GM23248 (cell line): ENCODE measurements at places on chromosomes 1 and 21. TPM values are rescaled to one million over a fixed set of nuclear protein-coding genes. Genes with fewer than 3 reads are reported as not detected.
A peak's percentile ranks its signal among the peaks of the same experiment; 100 is the strongest.

DNA sequence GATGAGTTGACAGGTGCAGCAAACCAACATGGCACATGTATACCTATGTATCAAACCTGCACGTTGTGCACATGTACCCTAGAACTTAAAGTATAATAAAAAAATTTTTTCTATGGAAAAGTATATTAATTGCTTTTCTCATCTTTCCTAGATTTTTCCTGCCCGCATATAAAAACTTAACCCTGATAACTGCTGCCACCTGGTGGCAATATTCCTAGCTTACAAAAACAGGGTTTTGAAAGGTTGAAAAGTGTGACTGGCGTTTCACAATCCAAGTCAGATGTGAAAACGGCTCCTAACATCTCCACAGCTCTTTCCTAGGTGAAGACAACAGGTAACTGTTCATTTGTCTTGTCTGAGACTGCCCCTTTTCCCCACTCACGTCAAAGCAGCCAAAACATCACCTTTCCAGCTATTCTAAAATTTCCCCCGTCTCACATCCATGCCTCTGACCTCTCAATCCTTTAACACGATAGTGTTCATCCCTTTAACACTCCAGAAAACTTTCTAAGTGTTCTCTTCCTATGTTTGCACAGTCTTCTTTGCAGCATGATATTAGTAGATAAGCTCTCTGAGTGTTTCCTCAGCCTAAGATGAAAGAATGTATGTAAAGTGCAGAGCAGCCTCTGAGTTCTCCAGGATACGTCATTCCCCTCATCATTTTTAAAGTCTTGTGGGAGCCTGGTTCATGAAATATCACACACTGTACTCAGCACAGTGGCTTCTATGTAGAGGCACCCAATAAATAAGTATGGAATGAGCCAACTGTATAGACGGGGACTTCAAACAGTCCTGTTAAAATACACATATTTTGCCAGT lies 27.5 kb downstream of the OVGP1 start:
- DNase-seq, result peak; percentile 68
- H3K4me1 ChIP-seq, result no peaks in the 10 kb centered on the region
- H3K36me3 ChIP-seq, result no peaks in the 10 kb centered on the region
- no peak overlapping the region for H3K27ac ChIP-seq
- H3K27me3 ChIP-seq, result peaks cover 41% of the 10 kb centered on the region
- H3K4me3 ChIP-seq, result no peak overlapping the region

- peak; percentile 80 for DNase-seq
- no peaks in the 10 kb centered on the region for H3K36me3 ChIP-seq
- H3K27ac ChIP-seq, result peak overlapping the region; percentile 91
Measured at GRCh38 chr1:119159111-119159510, 18.7 kb upstream of the WARS2 start.

DNA sequence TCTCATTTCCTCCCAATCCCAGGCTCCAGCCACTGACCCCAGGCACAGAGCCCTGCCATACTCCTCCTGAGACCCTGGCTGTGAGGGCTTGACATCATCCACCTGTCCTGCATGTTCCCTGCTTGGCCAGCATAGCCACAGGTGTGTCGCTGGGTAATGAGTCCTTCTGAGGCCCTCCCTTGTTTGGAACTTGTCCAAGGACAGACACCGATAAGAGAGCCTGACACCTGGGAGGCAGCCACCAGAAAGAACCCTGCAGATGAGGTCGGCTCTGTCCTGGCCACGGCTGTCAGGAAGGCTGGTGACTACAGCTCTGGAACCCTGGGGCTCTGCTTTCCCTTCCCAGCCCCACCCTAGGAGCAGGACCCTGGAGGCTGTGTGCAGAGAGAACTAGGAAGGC lies 34.6 kb downstream of the TMEM63A start:
- no peak overlapping the region for H3K27ac ChIP-seq
- H3K4me1 ChIP-seq, result no peaks in the 10 kb centered on the region
- no peaks in the 10 kb centered on the region for H3K27me3 ChIP-seq
- no peak for DNase-seq
- H3K4me3 ChIP-seq, result no peak overlapping the region

- no peak overlapping the region for H3K4me3 ChIP-seq
- no peak for DNase-seq
- H3K27me3 ChIP-seq, result no peaks in the 10 kb centered on the region
- no peak overlapping the region for H3K27ac ChIP-seq
- no peaks in the 10 kb centered on the region for H3K36me3 ChIP-seq
Measured at GRCh38 chr1:86502721-86503405, 34.1 kb downstream of the CLCA1 start.

NGF gene
- 52.9 and 55.0 TPM in 2 replicates for polyA plus RNA-seq

DNA sequence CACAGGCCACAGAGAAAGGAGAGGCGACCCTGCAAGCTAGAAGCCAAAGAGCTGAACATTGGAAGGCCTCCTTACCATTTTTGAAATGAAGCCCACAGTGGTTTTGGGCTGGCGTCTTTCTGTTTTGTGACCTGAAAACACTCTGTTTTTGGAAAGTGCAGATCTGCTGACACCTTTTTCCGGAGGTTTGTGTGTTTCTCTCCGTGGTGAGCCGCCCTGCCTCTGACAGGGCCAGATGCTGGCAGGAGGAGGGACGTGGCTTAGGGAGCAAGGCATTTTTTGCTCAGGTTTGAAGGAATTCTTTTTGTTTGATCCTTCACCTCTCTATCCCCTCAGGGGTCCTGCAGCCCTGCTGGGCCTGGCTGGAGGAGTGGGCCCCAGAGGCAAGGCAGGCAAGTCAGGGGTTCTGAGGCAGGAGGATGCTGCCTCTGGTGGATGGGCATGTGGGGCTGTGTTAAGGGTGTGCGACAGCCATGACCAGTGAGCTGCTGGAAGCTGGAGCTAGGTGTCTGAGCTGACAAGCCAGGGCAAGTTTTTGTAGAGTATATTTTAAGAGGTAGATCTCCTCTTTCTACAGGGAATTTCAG lies 133.8 kb downstream of the CAMTA1 start:
- H3K4me1 ChIP-seq, result no peaks in the 10 kb centered on the region; the same call in 1 of the 2 replicates

- DNase-seq, result no peak
- no peaks in the 10 kb centered on the region for H3K4me1 ChIP-seq
- no peaks in the 10 kb centered on the region for H3K36me3 ChIP-seq
- no peaks in the 10 kb centered on the region for H3K27me3 ChIP-seq
- no peak overlapping the region for H3K4me3 ChIP-seq
- no peak overlapping the region for H3K27ac ChIP-seq
Measured at GRCh38 chr21:27033471-27033870, 66.6 kb upstream of the ADAMTS5 start.

DNA sequence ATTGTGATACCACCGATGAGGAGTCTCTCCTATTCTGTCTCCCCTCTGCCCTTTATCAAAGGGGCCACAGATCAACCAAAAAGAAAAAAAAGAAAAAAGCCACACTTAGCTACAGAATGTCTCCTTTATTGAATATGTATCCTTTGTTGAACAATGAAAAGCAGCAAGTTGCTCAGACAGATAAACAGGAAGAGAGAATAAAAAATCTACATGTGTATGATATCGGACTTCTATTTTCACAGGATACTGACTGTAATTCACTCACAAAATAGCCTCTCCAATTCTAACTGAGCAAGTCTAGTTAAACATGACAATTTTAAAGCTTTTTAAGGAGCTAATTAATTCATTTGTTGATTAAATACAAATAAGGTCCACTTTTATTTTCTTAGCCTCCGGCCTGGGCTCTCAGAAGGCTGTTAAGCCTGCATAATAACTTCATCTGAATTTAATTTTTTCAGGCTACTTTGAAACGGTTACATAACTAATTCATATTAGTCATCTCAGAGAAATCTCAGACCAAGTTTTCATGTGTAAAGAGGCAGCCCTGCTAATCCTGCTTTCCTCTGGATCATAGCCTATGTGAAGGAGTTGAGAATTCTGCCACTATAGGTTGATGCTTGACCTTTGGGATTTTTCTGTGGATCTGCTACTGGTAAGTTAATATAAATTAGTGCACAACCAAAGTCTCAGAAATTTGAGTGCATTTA lies 304.1 kb upstream of the NR5A2 start:
- H3K27ac ChIP-seq, result no peak overlapping the region
- no peaks in the 10 kb centered on the region for H3K27me3 ChIP-seq
- H3K4me1 ChIP-seq, result peaks cover 9% of the 10 kb centered on the region; the same call in 1 of the 2 replicates
- H3K4me3 ChIP-seq, result no peak overlapping the region
- peak; percentile 66 for DNase-seq

WNT2B gene
- polyA plus RNA-seq, result 0.43 and 0.61 TPM in 2 replicates

DNA sequence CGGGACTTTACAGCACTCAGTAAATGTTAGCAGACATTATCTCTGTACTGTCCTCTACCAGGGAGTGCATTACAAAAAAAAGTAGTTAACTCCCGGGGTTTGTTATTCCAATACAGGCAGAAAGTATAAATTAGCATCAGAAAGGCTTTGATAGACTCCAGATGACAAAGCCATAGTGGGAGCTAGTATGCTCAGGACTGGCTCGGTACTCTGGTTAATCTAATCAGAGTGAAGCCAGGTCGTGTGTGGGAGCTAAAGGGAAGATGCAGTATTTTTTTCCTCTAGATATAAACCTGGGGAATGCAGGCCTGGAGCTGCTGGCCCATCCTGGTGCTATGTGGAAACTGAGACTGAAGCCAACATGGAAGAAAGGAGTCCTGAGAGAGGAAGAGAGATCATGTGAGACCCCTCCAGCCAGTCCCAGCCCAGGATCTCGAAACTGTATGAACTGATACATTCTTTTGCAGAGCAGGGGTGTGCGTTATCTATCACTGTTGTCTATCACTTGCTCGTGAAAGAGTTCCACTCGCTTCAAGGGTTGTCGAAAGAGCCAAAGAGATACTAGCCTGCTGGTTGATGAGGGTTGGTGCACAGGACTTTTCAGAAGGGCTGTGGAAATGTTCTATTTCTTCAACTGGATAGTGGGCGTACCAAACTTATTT lies 125.8 kb downstream of the PLPP3 start:
- no peaks in the 10 kb centered on the region for H3K27me3 ChIP-seq
- H3K4me3 ChIP-seq, result no peak overlapping the region
- peaks cover 7% of the 10 kb centered on the region for H3K4me1 ChIP-seq
- H3K27ac ChIP-seq, result no peak overlapping the region

CYP4A22 gene
- polyA plus RNA-seq, result not detected in 2 replicates

C1orf56 gene
- polyA plus RNA-seq, result 15.8 and 17.7 TPM in 2 replicates

- no peak overlapping the region for H3K27ac ChIP-seq
- no peak overlapping the region for H3K4me3 ChIP-seq
- no peaks in the 10 kb centered on the region for H3K4me1 ChIP-seq
- H3K36me3 ChIP-seq, result no peaks in the 10 kb centered on the region
Measured at GRCh38 chr1:240967070-240967724, 355.2 kb upstream of the GREM2 start.

LMOD1 gene
- 6.1 and 6.3 TPM in 2 replicates for polyA plus RNA-seq

GRCh38 chr1:29574871-29575270 lies 338.5 kb downstream of the PTPRU start:
- H3K4me1 ChIP-seq, result peaks cover 19% of the 10 kb centered on the region
- no peaks in the 10 kb centered on the region for H3K36me3 ChIP-seq
- no peak for DNase-seq
- no peak overlapping the region for H3K4me3 ChIP-seq
- no peak overlapping the region for H3K27ac ChIP-seq
- H3K27me3 ChIP-seq, result no peaks in the 10 kb centered on the region

CHAF1B gene
- 5.2 and 5.3 TPM in 2 replicates for polyA plus RNA-seq

- peak overlapping the region; percentile 19; the same call in 1 of the 2 replicates for H3K27ac ChIP-seq
- H3K4me1 ChIP-seq, result peaks cover 36% of the 10 kb centered on the region
- no peaks in the 10 kb centered on the region for H3K27me3 ChIP-seq
Measured at GRCh38 chr1:202567738-202568137, 142.5 kb downstream of the SYT2 start.

VHLL gene
- polyA plus RNA-seq, result not detected in 2 replicates
